ENCODE measurements at places on chromosomes 2 and 18. TPM values are rescaled to one million over a fixed set of nuclear protein-coding genes. Genes with fewer than 3 reads are reported as not detected.

- DNase-seq: no peak
- H3K4me1 ChIP-seq: no peaks in the 10 kb centered on the region
- H3K27me3 ChIP-seq: no peaks in the 10 kb centered on the region
- H3K36me3 ChIP-seq: 0 out of 2 replicates have a peak, but pooled peaks cover 2% of the 10 kb centered on the region
- H3K27ac ChIP-seq: no peak overlapping the region
Measured at GRCh38 chr2:151029406-151030157, 232.1 kb downstream of the RBM43 start.

DNA sequence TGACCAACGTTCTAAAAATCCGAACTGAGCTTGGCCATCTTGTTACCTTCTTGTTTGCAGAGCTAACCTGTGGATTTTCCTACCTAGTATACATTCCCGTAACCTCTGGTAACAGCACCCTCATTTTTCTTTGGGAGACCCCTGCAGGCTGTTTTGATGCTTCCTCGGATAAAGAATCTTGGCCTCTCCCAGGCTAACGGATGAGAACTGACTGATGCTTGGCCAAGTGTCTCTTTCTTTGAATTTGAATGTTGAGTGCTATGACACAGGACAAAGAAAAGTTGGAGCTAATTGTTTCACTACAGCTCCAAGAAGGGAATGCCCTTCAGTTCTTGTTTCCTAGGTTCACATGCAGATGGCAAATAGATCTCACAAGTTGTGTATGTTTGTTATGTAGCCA lies 19.3 kb upstream of the CAVIN2 start:
- DNase-seq: no peak
- peaks cover 3% of the 10 kb centered on the region for H3K27me3 ChIP-seq
- H3K4me3 ChIP-seq: no peak overlapping the region
- H3K36me3 ChIP-seq: no peaks in the 10 kb centered on the region
- peaks cover 35% of the 10 kb centered on the region for H3K4me1 ChIP-seq

DNA sequence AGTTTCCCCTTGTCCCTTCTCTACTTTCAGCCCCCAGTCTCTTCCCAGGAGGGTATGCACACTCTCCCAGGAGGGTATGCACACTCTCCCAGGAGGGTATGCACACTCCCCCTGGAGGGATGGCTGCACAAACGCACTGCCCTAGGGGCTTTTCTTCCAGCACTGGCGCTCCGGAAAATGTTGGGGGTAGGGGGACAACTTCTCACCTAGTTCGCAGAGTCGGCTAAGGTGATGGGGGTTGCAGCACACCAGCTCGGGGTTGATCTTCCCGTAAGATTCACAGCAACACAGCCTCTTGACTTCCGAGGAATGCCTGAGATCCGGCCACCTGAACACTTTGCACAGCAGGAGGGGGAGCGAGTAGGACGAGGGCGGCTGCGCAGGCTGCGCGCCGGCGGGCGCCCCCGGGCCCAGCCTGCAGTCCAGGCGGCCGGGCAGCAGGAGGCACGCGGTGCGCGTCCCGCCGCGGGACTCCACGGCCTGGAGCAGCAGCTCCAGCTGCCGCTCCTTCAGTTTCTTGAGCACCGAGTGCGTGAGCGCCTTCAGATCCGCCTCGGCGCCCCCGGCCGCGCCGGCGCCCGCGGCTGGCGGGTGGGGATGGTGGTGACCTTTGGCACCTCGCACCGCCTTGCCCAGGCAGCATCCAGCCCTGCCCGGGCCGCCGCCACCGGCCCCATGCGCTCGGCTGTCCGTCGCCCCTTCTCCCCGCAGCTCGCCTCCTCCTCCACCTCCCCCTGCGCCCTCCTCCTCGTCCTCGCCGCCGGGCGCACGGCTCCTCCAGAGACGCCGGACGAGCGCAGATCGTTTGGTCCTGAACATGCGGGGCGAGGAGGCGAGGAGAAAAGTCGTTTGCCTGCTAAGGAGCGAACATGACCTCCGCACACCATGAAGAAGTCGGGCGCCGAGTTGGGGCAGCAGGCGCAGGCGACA lies 894 bp downstream of the SMAD7 start:
- peak overlapping the region; percentile 91 for H3K27ac ChIP-seq
- no peaks in the 10 kb centered on the region for H3K27me3 ChIP-seq
- H3K36me3 ChIP-seq: peaks cover 31% of the 10 kb centered on the region
- peaks cover 52% of the 10 kb centered on the region for H3K4me1 ChIP-seq
- peak overlapping the region; percentile 97 for H3K4me3 ChIP-seq

DNA sequence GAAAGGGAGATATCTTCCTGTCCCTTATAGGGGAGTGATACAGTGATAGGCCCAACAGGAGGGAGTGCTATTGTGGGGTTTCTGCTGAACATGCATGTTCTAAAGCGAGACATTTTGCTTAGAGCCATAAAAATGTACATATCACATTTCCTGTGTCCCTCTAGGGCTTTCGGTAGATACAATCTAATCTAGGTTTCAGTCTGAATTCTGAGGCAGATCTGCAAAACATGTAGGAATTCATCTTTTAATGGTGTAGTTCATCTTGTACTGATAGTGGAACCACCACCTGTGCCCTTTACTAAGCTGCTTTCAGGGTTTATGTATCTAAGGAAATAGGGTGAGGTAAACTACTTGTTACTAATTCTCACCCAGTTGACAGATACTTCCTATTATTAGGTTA lies 73.8 kb downstream of the SPTBN1 start:
- H3K36me3 ChIP-seq: peaks cover 25% of the 10 kb centered on the region
- no peaks in the 10 kb centered on the region for H3K4me1 ChIP-seq
- H3K4me3 ChIP-seq: no peak overlapping the region
- no peaks in the 10 kb centered on the region for H3K27me3 ChIP-seq
- no peak for DNase-seq

DNA sequence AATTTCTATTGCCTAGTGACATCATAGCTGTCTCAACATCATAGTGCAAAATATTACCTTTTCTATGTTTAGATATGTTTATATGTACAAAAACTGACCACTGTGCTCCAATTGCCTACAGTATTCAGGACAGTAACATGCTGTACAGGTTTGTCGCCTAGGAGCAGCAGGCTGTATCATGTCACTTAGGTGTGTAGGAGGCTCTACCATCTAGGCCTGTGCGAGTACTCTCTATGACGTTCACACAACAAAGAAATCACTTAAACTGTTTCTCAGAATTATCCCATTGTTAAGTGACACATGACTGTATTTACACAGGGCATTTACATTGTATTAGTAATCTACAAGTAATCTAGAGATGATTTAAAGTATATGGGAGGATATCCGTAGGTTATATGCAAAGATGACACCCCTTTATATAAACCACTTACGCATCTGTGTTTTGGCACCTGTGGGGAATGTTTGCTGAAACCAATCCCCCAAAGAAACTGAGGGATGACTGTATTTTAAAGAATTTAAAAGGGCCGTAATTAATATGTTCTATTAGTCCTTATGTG lies 24.7 kb downstream of the IL1R2 start:
- H3K4me1 ChIP-seq: 0 out of 2 replicates have a peak, but pooled peaks cover 3% of the 10 kb centered on the region
- H3K27ac ChIP-seq: no peak overlapping the region
- no peaks in the 10 kb centered on the region for H3K36me3 ChIP-seq
- H3K4me3 ChIP-seq: no peak overlapping the region
- no peak for DNase-seq

- peaks cover 6% of the 10 kb centered on the region for H3K36me3 ChIP-seq
- no peak overlapping the region for H3K4me3 ChIP-seq
- no peak for DNase-seq
- peaks cover 13% of the 10 kb centered on the region for H3K4me1 ChIP-seq
- no peaks in the 10 kb centered on the region for H3K27me3 ChIP-seq
Measured at GRCh38 chr2:228866781-228867180, 404.3 kb downstream of the PID1 start.

The CKAP2L gene
- 25.6 TPM for total RNA-seq

The DUSP2 gene
- total RNA-seq: 5.8 TPM

The SERPINB4 gene
- total RNA-seq: 0.53 TPM

The WDSUB1 gene
- 8.5 TPM for total RNA-seq

The RFX8 gene
- 0.21 TPM for total RNA-seq

The MGAT4A gene
- 6.7 TPM for total RNA-seq

The AQP12A gene
- not detected for total RNA-seq

The RGPD8 gene
- total RNA-seq: 8.3 TPM

All from WTC11 (cell line).